ENCODE measurements at places on chromosomes 16 and 17.

DNA sequence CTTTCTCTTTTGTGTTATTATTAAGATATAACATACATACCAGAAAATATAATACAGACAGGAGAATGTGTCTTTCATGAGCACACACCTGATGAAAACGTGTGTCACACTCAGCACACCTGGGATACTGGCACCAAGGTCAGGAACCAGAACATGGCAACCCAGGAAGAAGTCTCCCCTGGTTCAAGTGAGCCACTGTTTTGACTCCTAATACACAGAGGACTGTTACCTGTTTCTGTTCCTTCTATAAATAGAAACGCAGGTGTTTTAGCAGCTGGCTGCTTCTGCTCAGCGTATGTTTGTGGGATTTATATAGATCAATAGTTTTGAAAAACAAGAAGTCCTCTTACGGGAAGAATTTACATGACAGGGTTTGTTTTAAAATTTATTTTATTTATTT lies 3.5 kb downstream of the SEC14L1 start:
- DNase-seq, result no peak

DNA sequence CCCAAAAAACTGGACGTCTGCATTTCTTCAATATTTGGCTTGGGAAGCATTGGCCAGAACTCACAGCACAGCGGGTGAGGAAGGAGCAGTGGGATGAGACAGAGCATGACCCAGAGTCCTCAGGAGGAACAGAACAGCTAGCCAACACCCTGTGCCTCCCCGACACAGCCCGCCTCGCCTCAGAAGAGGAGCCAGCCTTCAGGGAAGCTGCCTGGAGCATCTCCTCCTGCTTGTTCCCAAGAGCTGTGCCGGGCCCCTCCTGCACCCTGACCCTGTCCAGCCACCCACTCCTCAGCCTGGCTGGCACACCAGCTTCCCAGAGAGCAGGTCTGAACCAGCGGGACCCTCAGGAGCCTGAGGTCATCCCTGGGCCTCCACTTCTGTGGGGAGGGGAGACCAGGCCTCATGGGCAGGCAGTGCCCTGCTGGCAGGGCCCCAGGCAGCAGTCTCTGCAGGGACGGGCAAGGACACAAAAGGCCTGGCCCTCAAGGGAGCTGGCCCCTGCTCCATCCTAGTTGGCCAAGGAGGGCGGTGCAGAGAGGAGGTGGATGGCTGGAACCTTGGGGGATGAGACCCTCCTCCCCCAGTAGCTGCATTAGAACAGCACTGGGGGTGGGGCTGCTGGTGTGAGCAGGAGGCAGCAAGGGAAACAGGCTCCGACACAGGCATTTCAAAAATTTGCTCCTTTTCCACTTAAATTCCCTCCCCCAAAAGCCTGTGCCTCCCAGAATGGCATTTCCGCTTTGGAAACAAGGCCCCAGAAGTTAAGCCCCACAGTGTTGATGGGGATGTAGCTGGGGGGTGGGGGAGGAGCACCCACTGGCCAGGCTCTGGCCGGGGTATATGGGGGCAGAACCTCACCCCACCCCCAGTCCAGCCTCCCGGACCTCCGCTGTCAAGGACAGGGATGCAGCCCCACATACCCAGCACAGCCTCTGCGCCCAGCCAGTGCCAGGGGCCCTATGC lies 1.8 kb upstream of the BCAR1 start:
- DNase-seq, result no peak

GRCh38 chr16:87384162-87384874 lies 742 bp upstream of the FBXO31 start:
- DNase-seq, result no peak

GRCh38 chr17:67390646-67391361 lies 13.7 kb downstream of the PITPNC1 start:
- DNase-seq, result no peak

DNA sequence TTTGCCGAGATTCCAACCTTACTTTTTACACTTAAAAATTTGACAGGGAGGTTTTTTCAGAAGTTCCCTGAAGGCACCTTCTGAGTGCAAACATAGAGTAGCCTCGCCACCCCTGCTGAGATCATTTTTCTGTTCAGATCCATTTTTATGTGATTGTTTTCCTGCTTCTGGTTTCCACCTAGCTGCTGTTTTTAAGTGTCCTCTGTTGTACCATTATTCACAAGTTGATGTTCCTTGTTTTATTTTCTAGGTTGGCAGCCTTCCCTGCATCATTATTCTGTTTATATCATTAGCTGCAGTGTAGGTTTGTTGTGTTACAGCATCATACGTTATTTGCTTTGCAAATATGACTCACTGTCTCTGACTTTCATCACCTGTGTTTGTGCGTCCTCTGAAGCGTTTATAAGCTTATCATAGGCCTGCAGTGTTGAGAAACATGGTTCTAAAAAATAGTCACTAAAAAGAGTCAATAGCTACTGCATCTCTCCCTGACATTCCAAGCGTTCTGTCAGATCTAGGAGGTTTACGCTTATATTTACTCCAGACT lies 116.9 kb upstream of the CLEC3A start:
- DNase-seq, result no peak

GRCh38 chr17:43338886-43339516 lies 59.8 kb upstream of the ARL4D start:
- peak; percentile 64 for DNase-seq

DNA sequence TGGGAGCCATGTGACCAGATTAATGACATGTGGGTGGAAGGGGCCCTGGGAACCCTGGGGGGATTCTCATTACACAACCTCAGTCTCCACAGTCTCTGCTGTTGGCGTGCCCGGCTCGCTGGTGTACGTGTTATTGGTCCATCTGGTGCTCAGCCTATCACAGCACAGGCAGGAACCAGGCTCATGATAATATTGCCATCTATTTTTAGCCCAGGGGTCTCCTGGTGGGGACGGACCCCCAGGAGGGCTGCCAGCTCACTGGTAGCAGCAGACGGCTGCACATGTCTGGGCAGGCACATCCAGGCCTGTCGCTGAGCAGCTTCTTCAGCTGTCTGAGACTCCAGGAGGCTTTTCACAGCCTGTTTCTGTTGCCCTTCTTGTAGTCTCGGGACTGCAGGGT lies 123.8 kb downstream of the RAB11FIP4 start:
- no peak for DNase-seq

DNA sequence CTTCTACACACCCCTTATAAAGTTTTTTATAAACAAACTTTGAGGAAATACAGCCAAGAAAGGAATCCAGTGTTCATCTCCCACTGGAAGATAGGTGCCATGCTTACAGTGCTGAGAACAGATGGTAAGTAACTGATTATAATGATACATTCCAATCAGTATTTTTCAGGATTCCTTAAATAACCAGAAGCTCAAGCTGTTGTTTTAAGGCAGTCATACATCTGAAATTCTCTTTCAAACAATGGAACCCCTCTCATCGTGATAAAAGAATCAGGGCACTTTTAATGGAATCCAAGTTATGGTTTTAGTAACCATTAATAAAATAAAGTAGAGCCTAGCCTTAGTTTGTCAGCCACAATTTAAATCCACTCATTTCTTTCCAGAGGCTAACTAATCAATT lies 56.1 kb upstream of the STAC2 start:
- no peak for DNase-seq

DNA sequence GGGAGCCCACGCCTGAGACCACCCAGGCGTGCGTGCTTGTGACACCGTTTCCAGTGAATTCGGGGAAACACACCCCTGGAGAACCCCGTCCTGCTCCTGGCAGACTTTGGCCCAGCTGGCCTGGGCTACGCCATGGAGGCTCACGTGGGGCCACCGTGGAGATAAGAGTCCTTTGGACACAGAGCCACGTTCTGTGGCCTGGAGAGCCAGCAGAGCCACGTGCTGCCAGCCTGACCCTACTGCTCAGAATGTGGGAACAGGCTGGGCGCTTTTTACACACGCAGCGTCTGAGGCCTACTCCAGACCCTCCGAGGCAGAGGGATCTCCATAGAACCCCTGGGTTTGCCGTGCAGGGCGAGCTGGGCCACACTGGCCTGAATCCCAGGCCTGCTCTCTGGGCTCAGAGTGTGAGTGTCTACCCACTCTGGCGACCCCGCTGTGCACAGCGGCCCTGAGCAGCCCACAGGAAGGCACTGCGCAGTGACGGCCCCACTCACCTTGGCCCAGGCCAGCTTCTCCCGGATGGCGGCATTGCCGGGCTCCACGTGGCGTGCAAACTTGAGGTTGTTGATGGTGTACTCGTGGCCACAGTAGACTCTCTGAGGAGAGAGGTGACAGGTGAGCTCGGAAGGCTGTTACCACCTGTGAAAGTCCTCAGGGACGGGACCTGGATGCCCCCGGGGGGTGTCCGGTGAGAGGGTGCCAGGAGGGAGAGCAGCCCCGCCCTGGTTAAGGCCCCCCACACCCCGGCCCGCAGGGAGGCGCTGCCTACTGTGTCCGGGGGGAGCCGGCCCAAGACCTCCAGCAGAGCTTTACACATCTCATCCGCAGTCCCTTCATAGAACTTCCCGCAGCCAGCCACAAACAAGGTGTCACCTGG lies 10.0 kb downstream of the HAGH start:
- no peak for DNase-seq

DNA sequence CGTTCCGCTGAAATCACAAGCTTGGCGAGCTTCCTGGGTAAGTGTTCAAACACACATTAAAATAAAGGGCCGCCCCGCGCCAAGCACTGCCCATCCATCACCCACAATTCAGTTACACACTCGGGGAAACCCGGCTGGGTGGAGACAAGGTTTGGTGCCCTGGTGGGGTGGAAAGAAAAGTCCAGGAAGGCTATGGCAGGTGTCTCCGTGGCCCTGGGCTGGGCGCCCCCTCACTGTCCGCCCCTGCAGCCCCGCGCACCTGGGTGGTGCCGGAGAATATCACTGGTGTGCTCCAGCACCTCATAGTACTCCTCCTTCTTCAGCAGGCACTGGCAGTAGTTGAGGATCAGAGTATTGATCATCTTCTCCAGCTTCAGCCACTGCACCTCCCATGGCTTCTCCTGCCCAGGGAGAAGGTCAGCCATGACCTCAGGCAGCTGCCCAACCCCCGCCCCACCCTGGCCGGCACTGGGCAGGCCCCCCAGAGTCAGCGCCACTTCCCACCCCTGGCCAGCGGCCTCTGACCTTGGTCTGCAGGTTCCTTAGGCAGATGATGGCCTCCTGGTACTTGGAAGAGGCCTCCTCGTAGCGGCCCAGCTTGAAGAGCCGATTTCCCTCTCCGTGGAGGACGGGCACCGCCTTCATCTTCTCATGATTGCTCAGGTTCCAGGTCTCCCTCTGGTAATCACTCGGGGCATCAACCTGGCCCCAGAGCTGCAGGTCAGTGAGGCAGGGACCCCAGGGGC lies 8.4 kb downstream of the AIPL1 start:
- DNase-seq, result no peak

DNA sequence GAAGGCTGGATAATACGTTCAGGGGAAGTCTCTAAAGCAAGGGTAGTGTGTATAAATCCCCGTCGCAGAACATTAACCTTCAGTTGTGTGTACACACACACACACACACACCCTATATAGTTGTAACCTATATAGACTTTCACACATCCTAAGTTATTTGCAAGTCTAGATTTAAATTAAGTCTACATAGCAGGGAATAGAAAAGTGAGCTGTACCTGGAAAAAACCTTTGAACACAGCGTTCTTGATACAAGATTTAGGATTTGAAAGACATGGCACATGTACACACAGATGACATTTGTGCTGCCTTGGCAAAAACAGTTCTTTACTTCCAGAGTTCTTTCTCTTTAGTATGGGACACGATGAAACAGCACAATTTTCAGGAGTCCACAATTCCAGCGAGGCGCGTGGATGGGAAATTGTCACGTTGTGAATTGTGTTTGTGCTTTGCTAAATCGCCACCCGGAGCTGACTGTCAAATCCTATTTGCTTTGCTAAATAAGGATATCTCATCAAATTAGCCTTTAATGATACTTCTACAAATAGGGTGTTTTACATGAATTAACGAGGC lies 233.9 kb downstream of the MRTFB start:
- no peak for DNase-seq

GRCh38 chr17:79681628-79682261 lies 49.0 kb upstream of the ENPP7 start:
- DNase-seq, result no peak

GRCh38 chr16:67968400-67969253 lies at the start of gene SLC12A4:
SLC12A4 (minus strand) TSS chr16:67968637; CDS start chr16:67968553, 84 bp downstream.
- DNase-seq, result peak; percentile 62

GRCh38 chr17:18981642-18982424 lies 22.7 kb downstream of the FAM83G start:
- DNase-seq, result no peak

DNA sequence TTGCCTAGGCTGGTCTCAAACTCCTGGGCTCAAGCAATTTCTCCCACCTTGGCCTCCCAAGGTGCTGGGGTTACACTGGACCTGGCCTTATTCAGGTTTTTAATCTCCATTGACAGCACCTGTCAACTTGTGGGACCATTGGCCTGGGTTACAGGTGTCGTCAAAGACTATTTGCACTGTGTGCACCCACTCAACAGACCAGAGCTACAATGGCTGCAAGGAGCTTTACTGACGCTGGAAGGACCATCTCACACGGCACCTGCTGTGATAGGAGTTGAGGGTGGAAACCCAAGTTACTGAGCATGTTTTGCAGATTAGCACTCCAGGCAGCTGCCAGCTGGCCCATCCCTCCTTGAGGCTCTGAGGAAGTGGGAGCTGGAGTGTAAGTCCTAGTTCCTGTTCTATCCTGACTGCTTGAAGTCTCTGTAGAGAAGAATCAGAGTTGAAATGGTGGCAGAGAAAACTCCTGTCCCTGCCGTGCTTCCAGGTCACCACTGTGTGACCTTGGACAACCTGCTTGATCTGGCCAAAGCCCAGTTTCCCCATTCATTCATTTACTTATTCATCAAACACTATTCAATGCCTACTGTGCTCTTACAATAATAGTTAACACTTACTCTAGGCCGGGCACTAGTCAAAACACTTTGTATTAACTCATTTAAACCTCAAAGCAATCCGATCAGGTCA lies 42.4 kb upstream of the LONP2 start:
- no peak for DNase-seq

- no peak for DNase-seq
Measured at GRCh38 chr17:55219934-55220333, 44.8 kb upstream of the HLF start.

- DNase-seq, result no peak
Measured at GRCh38 chr16:1810536-1810935, 16.1 kb downstream of the HAGH start.

DNA sequence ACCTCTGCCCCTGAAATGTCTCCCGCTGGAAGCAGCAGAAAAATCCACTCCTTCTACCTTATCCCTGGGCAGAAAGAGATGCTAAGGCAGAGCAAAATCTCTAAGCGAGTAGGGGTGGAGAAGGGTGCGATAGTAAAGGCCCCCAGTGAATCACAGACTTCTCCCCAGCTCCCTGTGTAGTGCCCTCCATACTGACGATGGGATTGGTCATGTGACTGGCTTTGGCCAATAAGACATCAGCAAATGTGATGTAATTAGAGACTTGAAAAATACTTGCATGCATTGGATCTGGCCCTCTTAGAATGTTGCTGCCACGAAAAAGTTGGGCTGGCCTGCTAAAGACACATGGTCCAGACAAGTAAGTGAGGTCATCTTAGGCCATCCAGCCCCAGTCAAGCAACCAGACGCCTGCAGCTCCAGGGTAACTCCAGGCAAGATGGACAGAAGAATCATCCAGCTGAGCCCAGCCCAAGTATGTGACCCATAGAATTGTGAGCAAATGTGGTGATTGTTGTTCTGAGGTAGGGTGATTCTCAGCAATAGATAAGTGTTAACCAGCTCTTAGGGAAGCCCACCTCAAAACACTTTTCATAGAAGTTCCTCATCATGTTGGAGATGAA lies 36.0 kb downstream of the HASPIN start:
- DNase-seq, result no peak
